Right ventricle myocardium inferior (tissue), 1 donor: ENCODE measurements at places on chromosomes 13 and 19. TPM values are rescaled to one million over a fixed set of nuclear protein-coding genes. Genes with fewer than 3 reads are reported as not detected.

The HMG20B gene
- 37.0 TPM for total RNA-seq

DNA sequence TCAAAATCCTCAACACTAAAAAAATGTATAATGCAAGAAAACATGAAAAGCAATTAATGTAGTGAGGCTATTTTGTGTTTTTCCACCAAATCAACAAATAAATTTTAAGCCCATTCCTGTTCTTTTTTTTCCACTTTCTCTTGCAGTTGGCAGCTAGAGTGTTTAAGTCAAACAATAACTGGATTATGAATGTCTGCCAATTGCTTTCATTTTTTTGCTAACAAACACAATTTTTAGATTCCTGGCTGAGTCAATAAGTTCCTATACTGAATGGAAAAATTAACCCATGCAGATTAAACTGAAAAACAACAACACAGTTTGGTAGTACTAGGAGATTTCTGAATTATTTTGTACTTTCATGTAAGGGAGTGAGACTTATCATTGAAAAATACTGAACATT is 232.4 kb downstream of the SLITRK5 start:
- no peak for DNase-seq

The CYP4F12 gene
- 5.8 TPM for total RNA-seq

DNA sequence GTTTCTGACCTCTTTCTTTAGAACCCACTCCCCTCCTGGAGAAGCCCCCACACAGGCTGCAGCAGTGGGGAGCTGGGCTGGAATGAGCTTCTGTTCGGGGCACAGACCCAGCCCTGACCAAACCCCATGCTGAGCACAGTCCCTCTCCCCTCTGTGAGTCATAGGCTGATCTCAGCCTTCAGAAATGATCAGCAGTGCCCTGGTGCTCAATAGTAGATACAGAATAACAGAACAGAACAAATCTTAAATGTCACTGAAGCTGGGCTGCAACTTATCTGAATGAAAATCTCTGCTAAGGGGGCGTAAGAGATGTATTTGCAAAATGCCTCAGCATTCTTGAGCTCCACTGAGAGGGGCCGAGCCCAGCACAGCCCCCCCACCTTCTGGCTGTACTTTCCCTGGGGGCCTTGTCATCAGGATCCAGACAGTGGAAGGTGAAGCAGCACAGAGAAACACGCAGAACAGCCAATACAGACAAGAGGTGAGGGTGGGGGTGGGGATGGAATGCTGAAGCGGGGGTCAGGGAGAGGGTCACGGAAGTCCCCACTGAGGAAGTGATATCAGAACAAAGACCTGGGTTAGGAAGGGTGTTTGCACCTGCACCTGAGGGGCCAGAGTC is 9.9 kb downstream of the ZNF665 start:
- no peak for DNase-seq

DNA sequence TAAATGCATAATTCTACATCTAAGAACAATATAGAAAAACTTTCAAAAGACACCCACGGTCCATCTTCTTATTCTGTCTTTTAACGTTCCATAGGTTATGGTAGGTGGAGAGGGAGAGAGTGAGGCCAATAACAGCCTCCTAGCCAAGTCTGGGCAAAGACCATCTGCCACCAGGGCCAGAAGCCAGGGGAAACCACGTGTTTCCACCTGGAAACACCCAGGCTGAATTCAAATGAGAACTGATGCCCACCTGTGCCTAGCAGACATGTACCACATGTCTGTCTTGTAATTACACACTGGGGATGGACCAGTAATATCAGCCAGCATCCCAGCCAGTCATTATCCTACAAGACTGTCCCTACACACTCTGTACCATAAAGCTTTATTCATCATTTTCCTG is 1573.1 kb downstream of the EFNB2 start:
- no peak for DNase-seq

The PRTN3 gene
- total RNA-seq: not detected

DNA sequence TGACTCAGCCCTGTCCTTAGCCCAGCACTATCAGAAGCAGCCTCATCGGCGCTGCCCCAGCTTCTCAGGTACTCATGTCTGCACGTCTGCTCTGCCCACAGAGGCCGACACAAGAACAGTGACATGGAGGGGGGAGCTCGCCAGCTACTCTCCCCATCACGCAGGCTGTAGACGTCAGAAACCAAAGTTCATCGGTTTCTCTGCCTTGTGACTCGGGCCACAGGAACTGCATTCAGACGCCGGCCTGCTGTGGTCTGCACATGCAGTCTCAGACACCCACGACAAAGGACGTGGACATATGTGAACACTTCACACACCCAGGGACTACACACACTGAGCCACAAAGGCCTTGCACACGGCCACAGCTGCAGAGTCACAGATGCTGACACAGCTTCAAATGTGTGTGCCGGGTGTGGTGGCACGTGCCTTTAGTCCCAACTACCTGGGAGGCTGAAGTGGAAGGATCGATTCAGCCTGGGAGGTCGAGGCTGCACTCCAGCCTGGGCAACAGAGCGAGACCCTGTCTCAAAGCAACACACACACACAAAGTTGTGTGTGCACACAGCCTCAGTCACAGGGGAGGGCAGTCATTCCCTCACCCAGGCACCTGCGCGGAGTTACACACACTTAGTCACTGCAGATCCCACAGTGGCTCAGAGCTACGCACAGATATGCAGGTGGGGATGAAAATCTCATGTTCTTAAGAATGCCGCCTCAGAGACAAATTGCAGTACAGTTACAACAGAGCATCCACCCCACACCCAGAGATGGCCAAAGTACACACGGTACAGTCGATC is 4.9 kb upstream of the ZFP36 start:
- DNase-seq: peak; percentile 77

- no peak for DNase-seq
These were observed 44.7 kb upstream of the USP29 start for GRCh38 chr19:57075125-57075524.
